ENCODE measurements at places on chromosomes 5 and 9. TPM values are rescaled to one million over a fixed set of nuclear protein-coding genes. Genes with fewer than 3 reads are reported as not detected.

Gene SPINK6
- not detected for total RNA-seq

GRCh38 chr5:63602971-63603370, 359.3 kb downstream of the HTR1A start:
- no peak for DNase-seq

DNA sequence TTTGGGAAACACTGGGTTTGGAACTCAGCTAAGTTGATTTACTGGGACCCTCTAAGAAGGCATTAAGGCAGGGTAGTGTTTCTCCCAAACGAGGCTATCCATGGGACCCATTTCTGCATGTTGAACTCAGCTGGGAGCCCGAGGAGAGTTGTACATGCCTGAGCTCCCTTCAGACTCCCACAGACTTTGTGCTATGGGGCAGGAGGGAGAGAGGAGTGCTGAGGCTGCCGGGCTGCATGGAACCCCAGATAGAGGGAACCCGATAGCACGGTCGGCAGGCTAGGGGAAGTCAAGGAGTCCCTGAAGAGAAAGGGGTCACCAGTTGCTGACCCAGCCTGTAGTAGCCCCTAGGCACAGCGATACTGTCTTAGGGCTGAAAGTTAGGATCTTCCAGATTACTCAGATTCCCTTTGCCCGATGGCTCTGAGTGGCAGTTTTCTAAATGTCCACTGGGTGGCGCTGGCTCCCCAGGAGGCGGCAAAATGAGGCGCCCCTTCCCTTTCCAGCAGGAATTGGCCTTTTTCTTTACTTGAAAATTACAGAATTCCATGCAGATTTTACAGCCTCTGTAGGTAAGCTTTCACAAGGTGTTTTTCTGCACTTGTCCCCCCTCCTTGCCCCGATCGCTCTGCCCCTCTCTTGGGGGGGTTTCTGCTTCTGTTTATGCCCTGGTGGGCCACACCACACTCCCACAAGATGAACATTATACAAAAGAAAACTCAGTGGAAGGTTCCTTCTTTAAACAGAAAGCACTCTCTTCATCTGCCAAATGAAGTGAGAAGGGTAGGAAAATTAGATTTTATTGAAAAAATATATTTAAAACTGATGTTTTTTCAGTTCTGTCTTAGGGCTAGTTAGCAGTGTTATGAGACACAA, 17.8 kb downstream of the NANS start:
- no peak for DNase-seq

DNA sequence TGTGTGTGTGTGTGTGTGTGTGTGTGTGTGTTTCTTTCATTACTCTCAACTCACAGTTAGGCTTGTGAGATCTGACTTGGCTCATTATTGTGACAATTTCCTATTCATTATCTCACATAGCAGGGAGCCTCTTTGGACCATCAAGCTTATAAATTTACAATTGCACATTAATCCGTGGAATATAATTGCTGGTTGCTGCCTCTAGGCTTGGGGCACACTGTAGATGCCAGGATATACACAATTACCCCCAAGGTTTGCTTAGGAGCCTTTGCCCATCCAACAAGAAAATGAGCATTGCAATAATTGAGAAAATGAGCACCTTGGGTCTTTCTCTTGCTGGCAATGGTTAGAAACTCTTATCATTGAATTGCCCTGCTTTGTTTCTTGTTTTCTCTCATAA, 161.6 kb upstream of the DMRTA1 start:
- no peak for DNase-seq

Gene IL9
- not detected for total RNA-seq

DNA sequence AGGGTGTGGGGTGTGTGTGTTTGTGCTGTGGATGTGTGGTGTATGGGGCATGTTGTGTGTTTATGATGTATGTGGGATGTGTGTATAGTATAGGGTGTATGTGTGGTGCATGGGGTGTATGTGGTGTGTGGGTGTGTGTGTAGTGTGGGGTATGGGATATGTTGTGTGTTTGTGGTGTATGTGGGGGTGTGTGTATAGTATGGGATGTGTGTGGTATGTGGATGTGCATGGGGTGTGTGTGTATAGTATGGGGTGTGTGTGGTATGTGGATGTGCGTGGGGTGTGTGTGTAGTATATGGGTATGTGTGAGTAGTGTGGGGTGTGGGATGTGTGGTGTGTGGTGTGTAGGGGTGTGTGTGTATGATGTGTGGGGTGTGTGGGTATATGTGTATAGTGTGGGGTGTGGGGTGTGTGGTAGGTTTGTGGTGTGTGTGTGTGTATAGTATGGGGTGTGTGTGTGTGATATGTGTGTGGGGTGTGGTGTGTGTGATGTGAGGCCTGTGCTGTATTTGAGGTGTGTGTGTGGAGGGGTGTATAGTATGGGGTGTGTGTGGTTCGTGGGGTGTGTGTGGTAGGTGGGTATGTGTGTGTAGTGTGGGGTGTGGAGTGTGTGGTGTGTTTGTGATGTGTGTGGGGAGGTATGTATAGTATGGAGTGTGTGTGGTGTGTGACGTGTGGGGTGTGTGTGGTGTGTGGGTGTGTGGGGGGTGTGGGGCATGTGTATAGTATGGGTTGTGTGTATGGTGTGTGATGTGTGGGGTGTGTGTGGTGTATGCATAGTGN, 10.5 kb downstream of the ECSCR start:
- no peak for DNase-seq

Measured in sigmoid colon (tissue), 7 donors.